ENCODE measurements at places on chromosomes 1 and 21. TPM values are rescaled to one million over a fixed set of nuclear protein-coding genes. Genes with fewer than 3 reads are reported as not detected.
A peak's percentile ranks its signal among the peaks of the same experiment; 100 is the strongest.

The GPR153 gene
- 8.3 TPM for total RNA-seq

The KCNC4 gene
- 13.3 TPM for total RNA-seq

- no peak for DNase-seq
Observed at GRCh38 chr1:65297706-65298105, 11.6 kb upstream of the DNAJC6 start.

DNA sequence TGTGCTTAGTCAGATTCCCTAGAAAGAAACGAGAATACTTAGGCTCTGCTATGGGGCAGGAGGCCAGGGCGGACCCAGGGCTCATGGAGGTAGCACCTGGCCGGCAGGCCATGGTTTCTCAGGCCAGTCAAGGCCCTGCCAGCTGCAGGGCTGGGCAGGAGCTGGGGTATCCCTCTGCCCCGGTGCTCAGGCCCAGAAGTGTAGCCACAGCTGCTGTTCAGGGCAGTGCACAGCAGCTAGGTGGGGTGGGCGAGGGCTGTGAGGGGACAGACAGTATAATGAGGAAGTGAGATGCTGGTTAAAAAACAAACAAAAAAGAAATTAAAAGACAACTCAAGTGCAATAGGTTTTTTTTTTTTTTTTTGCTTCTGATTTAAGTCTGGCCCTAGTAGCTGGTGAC lies 34.0 kb upstream of the EDN2 start:
- DNase-seq: no peak

GRCh38 chr21:23249760-23250159 lies 2251.6 kb downstream of the NCAM2 start:
- no peak for DNase-seq

DNA sequence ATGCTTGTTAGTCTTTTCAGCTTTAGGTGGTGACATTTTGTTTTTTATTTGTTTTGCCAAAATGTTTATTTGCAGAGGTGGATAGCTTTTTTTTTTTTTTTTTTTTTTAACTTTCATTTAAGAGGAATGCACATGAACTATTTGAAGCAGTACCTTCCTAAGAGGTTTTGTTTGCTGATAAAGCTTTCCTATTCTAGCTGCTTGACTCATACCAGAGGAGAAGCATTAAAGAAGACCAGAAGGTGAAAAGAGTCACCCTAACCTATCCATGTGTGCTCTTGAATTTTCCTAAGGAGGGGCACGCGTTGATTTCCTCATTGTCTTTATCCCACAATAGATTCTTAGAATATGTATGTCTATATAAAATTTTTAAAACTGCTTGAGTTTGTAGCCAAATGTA lies 57.7 kb downstream of the PRDM2 start:
- DNase-seq: peak; percentile 5

- DNase-seq: no peak
Observed at GRCh38 chr1:183810121-183810520, 5.2 kb downstream of the RGL1 start.

GRCh38 chr1:48978413-48978812 lies 201.7 kb upstream of the BEND5 start:
- DNase-seq: no peak

The GJB5 gene
- not detected for total RNA-seq

DNA sequence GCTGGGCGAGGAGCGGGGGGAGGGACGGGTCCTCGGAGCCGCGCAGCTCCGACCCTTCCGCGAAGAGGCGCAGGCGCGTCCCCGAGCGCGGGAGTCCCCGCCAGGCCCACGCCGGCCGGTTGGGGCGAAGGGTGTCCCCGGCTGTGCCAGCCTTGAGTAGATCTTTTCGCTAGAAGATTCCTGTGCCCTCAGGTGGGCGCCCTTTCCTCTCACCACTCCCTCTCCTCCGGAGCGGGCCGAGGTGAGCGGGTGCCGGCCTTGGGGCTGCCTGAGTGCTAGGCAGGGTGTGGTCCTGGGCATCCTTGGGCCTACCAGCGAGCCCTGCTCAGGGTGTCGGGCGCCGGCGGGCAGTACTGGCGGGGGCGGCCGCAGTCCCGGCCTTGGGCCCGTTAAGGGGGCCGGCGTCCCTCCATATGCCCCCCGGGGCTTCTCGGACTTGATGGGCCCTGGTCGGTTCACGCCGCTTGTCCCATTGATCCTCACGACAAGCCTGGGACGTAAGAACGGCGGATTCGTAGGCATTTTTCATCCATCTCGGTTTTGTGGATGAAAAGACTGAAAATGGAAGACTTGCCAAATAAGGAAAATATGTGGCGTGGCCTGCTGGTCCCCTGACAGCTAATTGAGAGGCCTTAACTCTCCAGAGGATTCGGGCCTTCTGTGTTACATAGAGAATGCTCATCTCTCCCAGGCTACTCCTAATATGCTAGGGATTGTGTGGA lies 712 bp downstream of the DEGS1 start:
- no peak for DNase-seq

GRCh38 chr1:151846686-151847237 lies 6.8 kb downstream of the THEM5 start:
- DNase-seq: no peak

DNA sequence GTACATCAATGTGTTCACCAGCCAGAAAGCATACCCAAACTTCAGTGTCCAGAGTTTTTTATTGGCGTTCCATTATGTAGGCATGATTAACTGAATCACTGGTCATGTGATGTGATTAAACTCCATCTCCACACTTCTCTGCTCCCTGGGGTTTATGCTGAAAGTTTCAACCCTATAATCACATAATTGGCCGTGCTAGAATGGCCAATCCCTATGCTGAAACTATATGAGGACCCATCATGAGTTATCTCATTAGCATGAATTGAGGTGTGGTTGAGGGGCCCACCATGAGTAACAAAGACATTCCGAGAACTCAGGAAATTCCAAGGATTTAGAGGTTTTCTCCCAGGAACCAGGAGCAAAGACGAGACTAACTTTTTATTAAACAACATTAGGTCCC lies 31.8 kb upstream of the FBXO28 start:
- no peak for DNase-seq

GRCh38 chr1:4000811-4001251 lies 100.8 kb upstream of the C1orf174 start:
- no peak for DNase-seq

DNA sequence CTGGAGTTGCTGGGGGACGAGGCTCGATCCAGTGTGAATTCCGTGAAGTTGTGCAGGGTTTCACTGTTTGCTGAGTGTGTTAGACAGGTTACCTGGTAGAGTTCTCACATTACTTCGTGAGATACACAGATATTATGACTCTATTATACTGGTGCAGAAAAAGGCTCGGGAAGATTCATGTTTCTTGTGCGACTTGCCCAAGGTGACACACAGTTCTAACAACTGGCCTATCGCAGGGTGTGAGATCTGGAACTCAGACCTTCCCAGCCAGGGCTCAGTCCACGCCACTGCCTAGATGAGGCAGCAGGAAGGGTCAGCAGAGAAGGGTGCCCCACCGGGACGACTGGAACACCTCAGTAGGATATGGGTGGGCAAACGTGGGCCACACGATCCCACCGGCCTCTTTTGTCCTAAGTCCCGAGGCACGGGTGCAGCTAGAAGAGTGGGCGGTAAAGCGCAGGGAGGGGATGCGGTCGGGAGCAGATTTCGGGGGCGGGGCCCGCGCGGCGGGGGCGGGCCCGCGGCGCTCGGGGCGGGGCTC lies 296 bp upstream of the RNPEP start:
- DNase-seq: peak; percentile 93

The UMODL1 gene
- 0.13 TPM for total RNA-seq

- DNase-seq: peak; percentile 91
Observed at GRCh38 chr1:111571987-111572386, 47.6 kb upstream of the RAP1A start.

DNA sequence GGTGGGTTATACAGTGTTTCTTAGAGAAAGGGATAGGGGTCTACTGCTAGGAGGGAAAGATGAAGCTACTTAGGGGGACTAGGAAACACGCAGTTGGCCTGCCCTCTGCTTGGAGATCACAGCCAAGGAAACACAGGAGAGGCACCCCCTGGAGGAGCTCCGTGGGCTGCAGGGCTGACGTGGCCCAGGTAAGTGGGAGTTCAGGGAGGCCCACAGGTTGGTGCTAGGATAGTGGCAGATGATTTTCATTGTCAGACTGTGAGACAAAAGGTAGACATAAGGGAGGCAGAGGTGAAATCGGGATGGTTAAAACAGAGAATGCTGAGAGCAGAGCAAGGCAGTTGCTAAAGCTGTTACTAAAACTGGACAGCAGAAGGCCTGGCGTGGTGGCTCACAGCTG lies 463.0 kb downstream of the DSCAM start:
- DNase-seq: no peak

DNA sequence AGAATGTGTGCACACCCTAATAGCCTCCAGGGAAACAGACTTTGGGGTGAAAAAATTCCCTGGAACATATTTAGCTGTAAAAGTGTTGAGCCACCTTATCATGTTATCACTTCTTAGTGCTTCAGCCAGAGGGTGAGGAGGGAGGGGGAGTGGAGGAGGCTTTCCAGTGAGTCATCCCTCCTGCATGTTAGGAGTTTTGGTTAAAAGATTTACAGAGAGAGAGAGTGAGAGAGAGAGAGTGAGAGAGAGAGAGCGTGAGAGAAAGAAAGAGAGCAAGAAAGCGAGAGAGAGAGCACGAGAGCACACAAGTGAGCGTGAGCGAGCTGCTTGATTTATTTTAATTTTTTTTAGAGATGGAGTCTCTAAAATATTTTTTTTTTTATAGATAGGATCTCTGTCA lies 13.5 kb upstream of the CACNA1E start:
- DNase-seq: no peak

The SLFNL1 gene
- total RNA-seq: 0.52 TPM

- DNase-seq: no peak
Observed at GRCh38 chr1:190679983-190680382, 202.3 kb upstream of the BRINP3 start.

The SHISA4 gene
- total RNA-seq: 26.2 TPM
